Activated CD4-positive, alpha-beta T cell treated with anti-CD3 and anti-CD28 coated beads, Interleukin-2, amount 50 U/mL, for 16 hours (primary cell): ENCODE measurements at places on chromosomes 4 and X.
A peak's percentile ranks its signal among the peaks of the same experiment; 100 is the strongest.

GRCh38 chr4:183876268-183876934, 28.7 kb upstream of the STOX2 start:
- DNase-seq: no peak

DNA sequence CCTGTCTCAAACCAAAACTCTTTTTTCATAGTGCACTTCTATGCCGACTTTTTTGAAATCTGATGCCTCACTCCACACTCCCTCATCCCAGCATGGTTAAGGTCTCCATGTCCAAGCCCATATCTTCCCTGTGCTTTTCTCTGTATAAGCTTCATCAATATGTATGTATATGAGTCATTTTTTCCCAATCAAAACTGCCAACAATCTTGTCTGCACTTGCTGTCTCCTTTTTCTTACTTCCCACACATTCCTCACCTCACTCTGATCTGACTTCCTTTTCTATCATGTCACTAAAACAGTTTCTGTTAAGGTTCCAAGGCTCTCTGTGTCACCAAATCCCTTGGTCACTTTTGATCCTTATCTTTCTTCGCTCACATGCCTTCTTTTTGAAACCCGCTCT, 88.2 kb upstream of the GPR50 start:
- no peak for DNase-seq

DNA sequence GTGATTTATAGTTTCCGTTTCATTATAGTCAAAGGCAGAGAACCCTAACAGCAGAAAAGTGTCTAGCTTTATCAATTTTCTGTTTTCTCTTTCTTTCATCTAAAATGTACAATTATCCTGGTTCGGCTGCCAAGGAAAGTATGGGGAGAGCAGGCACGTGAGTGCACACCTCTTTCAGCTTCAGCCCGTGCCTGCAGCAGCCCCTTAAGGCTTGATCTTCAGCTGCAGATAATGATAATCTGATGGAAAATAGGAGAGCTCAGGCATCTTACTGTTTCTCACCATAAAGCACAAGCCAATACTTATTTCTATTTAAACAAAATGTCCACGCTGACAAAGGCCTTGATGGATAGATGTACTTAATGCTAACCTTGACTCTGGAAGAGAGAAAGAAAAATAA, 334.4 kb downstream of the UNC5C start:
- no peak for DNase-seq

DNA sequence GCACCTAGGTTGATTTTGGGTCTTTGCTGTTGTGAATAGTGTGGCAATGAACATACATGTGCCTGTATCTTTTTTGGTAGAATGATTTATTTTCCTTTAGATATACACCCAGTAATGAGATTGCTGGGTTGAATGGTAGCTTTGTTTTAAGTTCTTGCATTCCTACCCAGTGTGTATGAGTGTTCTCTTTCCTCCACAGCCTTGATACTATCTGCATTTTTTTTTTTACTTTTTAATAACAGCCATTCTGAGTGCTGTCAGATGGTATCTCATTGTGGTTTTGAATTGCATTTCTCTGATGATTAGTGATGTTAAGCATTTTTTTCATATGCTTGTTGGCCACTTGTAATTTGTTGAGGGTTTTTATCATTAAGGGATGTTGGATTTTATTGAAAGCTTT, 351.8 kb upstream of the GNPDA2 start:
- no peak for DNase-seq

DNA sequence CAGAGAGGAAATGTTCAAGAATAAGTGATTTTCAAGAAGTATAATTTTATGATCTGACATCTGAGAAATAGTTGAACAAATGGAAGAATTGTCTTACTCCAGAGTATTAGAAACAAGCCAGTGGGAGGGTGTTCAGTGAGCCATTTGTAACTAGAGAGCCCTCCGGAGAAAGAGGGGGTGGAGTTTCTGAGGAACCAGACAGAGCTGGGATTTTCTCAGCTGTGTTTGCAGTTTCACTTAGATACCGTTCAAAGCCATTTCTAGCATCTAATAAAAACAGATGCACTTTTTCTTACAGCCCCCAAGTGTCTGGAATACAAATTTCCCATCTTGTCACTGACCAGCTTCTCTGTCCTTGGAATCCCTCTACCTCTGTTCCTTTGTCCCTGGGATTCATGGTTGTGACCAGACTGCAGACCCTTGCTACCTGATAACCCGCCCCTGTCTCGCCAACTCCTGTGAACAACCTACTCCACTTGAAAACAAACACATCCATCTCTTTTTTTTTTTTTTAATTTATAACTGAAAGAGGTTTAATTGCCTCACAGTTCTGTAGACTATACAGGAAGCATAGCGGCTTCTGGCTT, 132.8 kb upstream of the KLF3 start:
- DNase-seq: no peak

DNA sequence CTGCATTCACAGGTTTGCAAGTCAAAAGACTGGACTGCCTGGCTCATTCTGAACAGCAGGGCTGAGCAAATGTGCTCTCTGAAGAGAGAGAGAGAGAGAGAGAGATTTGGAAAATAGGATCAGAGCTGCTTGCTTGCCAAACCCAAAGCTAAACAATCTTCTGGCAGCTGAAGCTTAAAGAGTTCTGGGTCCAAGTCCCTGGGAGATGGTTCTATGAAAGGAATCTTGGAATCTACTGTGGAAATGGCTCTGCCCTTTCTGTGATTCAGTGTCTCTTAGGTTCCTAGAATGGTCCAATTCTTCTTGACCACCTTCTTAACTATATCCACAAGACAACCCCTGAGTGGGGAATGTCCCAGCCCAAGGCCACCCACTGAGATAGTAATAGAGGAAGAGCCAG, 66.1 kb upstream of the EFNB1 start:
- DNase-seq: no peak

DNA sequence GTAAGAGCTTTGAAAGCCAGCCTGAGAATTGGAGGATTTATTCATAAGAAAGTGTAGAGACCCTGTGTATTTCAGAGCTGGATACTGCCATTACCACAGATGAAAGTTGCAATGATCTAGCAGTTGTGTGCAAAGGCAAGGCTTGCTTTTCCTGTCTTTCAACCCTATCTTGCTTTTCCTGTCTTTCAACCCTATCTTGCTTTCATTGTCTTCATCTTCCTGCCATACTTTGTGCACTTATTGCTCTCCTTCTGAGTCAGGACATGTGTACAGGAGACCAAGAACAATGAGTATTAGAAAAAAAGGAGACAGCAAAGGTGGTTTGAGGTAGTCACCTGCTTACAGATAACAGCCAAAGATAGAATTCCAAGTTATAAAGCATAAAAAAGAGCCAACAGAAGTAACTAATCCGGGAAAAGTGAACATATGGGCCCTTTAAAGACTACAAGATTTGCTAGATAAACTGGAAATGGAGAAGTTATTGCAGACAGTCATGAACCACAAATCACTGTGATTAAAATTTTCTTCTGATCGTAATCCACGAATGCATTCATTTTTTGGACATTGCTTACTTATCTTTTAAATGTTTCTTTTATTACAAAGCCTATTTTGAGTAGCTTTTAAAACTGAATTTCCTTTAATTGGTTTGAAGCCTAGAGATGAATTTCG, 17.2 kb downstream of the C1QTNF7 start:
- no peak for DNase-seq

GRCh38 chr4:126959056-126959745, 673.6 kb upstream of the INTU start:
- no peak for DNase-seq

GRCh38 chr4:186852964-186853391, 129.3 kb upstream of the FAT1 start:
- no peak for DNase-seq

- DNase-seq: no peak
Measured at GRCh38 chr4:76384052-76384451, 36.9 kb downstream of the CCDC158 start.

- no peak for DNase-seq
Measured at GRCh38 chrX:36986231-36986630, 21.9 kb upstream of the FAM47C start.

DNA sequence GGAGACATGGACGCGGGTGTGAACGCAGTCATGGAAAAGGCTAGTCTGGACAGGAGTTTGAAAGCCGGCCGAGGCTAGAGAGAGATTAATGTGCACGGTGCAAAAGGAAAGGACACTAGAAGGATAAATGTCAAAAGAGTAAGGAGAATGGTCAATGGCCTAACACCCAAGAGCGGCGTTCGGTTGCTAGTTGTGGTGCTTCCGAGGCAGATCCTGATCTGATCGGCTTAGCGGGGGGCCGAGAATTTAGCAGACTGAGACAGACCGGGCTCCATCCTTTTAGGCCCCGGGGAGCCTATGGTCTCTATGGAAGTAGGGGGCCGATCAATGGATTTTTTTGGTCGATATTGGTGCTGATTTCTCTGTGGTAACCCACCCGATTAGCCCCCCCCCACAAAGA, 6.9 kb downstream of the GAGE10 start:
- DNase-seq: no peak

GRCh38 chrX:15929194-15929593, 74.6 kb upstream of the AP1S2 start:
- DNase-seq: no peak

GRCh38 chr4:184450743-184451535, 23.4 kb downstream of the IRF2 start:
- no peak for DNase-seq

DNA sequence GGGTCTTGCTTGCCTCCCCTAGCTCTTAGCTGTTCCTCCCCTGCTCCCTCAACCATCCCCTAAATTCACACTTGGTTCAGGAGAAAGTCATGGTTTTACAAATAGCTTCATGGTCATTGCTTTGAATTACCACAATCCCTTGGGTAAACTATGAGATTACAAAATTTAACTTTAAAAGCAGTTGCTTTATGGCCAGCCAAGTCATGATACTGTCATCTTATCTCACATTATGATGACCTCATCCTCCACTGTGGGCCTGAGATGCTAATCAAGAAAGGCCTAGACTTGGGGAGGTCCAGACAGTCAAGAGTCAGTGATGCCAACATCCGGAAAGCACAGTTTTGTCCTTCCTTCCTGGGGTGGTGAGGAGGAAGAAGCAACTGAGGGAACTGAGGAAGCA, 10.5 kb upstream of the FGF16 start:
- no peak for DNase-seq

DNA sequence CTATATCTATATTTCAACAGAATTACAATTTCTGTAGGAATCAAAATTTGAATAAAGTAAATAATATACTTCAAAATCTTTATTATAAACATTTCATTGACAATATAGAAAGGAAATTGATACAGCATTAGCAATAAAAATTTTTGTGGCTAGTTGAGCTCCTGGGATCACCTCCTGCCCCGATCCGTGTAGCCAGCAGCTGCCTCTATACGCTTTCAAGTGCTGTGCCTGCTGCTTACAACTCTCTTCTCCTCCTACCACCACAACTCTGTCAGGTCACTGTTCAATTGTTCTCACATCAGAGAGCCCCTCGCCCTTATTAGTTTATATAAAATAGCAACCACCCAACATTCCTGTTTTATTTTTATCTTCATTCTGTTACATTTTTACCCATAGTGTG, 27.6 kb downstream of the INPP4B start:
- no peak for DNase-seq

DNA sequence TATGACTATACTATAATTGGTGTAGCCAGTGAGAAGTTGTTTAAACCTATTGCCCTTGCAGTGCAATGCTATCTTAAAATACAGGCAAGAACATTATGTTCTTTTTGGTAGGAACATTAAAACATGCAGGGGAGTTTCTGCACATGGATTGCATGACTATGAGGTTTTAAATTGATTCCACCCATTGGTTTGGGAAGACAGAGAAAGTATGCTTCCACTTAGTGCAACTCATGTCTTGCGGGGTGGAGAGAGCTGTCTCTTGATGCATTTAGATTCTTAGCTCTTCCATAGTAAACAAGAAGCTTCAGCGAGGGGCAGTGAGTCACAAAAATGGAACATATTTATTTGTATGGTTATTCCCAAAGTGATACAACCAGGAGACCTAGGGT, 39.5 kb upstream of the RASL11B start:
- DNase-seq: no peak

- DNase-seq: no peak
Measured at GRCh38 chr4:6748286-6748685, 32.3 kb downstream of the BLOC1S4 start.

GRCh38 chr4:117640836-117641235, 393.4 kb upstream of the NDST3 start:
- DNase-seq: no peak

DNA sequence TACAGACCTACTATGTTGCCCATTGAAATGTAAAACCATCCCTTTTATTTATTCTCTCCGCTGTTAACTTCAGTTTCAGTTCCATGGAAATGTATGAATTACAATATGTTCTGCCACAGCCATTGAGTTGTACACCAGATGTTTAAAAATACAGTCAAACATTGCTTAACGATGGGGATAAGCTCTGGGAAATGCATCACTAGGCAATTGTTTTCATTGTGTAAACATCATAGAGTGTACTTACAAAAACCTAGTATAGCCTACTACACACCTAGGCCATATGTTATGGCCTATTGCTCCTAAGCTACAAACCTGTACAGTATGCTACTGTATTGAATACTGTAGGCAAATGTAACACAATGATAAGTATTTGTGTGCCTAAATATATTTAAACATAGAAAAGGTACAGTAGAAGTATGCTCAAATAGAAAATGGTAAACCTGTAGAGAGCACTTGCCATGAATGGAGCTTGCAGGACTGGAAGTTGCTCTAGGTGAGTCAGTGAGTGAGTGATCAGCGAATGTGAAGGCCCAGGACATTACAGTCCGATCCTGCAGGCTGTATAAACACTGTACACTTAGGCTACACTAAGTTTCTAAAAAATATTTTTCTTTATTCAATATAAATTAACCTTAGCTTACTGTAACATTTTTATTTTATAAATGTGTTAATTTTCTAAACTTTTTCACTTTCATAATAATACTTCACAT, 2.7 kb upstream of the PF4V1 start:
- no peak for DNase-seq

GRCh38 chr4:95267081-95267480, 281.7 kb downstream of the UNC5C start:
- DNase-seq: no peak

DNA sequence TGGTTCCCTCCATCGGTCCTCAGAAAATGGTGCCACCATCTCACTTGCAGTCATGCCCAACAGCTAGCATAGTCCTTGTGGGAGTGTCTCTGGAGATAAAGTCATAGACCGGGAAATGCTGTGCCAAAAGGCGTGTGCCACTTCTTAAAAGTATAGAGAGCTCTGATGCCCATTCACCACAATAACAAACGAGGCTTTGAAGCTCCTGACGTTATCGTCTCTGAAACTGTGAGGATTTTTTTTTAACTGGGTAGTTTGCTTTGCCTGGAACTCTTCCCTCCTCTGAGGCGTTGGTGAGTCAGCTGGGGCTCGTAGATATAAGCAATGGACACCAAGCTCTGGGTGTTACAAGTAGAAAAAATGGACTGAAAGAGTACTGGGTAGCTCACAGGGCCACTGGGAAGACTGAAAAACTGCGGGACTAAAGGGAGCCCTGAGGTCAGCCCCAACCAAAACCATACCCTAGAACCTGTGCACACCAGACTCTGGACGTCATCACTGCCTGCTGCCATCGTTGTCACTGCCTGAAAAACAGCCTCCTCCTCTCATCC, 89.4 kb upstream of the TRIM2 start:
- DNase-seq: peak; percentile 45
